ENCODE measurements at places on chromosomes 12 and 14.
A peak's percentile ranks its signal among the peaks of the same experiment; 100 is the strongest.

DNA sequence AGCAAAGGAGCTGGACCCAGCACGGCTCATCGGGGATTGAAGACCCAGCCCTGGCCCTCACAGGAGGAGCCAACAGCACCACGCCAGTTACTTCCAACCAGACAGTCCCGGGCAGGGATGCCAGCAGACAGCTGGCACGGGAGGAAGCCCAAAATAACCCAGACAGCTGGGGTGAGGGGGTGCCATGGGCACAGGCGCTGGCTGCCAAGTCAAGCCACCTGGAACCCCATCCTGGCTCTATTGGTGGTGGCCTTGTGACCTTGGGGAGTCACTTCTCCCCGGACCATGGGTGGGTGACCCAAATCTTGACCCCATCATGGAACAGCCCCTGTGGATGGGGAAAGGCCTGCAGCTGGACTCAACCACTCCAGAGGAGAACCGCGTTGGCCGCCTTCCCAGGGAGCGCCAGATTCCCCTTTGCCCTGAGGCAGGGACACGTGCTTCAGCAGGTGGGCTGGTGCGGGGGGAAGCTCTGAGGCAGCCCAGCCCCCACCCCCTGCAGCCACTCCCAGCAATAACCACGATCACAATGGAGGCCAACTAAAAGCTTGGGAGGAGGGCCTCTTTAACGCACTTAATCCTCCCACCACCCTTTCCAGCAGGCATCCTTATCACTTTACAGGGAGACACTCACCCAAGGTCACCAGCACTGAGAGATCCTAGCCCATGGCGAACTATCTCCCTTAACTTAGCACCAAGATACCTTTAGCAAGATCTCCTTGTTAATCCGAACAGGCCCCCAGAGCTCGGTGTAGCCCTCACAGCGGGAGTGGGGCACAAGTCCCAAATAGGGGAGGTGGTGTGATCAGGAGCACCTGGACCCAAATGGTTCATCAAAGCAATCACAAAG is 4.7 kb upstream of the RHOF start:
- DNase-seq, result peak; percentile 74

GRCh38 chr14:102749393-102750305 is 27.6 kb upstream of the TRAF3 start:
- DNase-seq, result no peak

DNA sequence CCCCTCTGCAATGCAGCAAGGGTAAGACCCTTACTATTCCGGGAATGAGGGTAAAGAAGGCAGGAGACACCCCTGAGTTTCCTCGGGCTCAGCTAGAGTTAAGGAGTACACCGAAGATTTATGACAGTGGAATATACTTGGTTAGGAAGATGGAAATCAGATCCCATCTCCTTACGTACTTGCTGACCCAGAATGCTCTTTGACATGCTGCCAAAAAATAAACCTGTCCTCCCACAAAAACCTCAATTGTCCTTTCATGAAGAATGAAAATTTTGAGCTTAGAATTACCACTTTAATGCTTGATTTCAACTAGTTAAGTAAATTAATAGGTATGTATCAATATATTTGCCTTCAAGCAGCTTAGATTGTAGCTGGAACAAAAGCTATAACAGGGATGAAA is 99.5 kb downstream of the PRIMA1 start:
- no peak for DNase-seq

DNA sequence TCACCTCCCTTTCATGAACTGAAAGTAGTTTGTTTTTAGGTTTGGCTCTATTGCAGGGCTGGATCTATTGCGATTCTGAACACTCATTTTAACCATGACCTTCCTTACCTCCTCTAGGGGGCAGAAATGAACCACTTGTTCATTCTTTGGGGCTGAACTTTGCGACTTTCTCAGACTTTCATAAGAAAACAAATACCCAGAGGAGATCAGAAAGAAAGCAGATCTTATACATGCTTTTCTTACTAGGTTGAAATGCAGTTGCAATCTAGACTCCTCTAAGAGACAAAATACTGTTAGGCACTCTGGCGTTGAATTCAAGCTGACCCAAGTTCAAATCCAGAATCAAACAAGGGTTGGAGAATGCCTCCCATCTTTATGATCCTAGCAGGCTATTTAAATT is 32.6 kb upstream of the PLEKHG3 start:
- no peak for DNase-seq

GRCh38 chr12:62401631-62402030 is 65.0 kb upstream of the MON2 start:
- no peak for DNase-seq

DNA sequence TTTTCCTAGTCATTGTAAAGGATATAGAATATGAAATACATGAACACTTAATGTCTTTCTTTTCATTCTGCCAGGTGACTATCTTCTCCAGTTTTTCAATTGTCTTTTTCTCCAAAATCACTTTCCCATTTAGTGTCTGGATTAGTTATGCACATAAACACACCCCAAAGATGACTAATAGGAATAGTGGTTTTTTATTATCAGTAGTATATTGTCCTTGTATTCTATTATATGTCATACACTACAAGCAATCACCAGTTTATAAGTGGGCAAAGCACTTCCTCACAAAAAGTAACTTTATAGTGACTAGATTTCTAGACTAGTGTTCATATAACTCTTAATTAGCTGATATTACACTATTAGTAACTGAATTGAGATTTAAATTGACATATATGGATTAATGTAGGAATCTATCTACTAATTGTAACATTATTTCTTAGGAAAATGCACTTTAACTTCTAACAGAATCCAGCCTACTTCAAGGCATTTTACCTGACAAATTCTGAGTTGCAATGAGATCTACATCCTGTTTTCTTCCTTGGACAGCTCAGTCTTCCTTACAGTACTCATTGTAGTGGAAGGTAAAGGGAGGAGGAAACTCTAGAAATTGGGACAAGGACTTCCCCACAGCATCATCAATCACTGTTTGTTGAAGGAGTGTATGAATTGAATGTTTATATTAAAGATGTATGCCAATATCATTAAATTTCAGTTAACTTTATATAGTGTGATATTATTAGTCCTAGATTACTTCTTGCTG is 186.1 kb upstream of the GARIN2 start:
- no peak for DNase-seq

- DNase-seq, result no peak
Measured at GRCh38 chr12:123608182-123608581, 6.3 kb downstream of the DDX55 start.

DNA sequence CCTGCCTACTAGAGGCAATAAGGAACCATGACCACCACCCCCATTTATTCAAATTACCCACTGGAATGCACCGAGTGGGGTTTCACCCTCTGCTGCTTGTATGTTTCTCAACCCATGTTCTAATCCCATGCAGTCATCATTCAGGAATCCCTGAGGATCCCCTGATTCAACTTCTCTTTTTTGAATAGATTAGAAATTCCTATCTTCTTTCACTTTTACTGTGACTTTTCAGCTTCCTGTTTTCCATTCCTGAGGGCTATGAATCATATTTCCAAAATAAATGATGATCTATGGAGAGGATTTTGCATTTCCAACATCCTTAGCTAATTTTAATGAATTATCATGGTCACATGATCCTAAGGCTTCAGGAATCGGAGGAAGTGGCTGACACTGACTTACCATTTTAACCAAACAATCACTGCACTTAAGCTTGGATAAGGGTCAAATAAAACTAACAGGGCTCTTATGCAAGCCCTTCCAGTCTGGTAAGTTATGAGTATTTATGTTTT is 19.4 kb upstream of the P2RX4 start:
- DNase-seq, result no peak

DNA sequence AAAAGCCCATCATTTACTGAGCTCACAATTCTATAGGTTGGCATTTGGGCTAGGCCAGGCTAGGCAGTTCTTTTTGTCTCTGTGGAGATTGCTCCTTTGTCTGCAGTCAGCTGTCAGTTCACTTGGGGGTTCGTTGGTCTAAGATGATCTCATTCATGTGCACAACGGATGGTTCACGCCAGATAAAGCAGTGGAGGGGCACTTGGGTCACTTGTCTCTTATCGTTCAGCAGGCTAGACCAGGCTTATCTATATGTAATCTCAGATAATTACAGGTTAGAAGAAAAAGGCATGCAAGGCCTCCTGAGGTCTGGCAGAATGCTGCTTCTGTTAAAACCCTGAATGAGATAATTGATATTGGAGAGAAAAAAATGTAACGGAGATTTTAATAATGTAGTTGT is 119.0 kb upstream of the ATP2B1 start:
- no peak for DNase-seq

- no peak for DNase-seq
Measured at GRCh38 chr12:51864833-51865670, 16.5 kb upstream of the FIGNL2 start.

- no peak for DNase-seq
Measured at GRCh38 chr14:95034788-95035187, 122.5 kb downstream of the DICER1 start.

- no peak for DNase-seq
Measured at GRCh38 chr14:64971943-64972791, at the start of gene RAB15. RAB15 (minus strand) TSS chr14:64972336; CDS start chr14:64972076, 260 bp downstream.

- no peak for DNase-seq
Measured at GRCh38 chr12:556498-556897, 96.8 kb downstream of the B4GALNT3 start.

Measured in NCI-H1436 treated with DMSO at 0.1 percent for 48 hours (cell line).